ENCODE measurements at places on chromosomes 6 and 20. TPM values are rescaled to one million over a fixed set of nuclear protein-coding genes. Genes with fewer than 3 reads are reported as not detected.

Gene HLA-DQB1
- total RNA-seq: 4.5 TPM

Gene HSPA1L
- 1.7 TPM for total RNA-seq

Gene NKX2-4
- not detected for total RNA-seq

Gene RIPK1
- 19.4 TPM for total RNA-seq

Gene INSM1
- total RNA-seq: not detected

Gene TINAG
- 2.2 TPM for total RNA-seq

Gene TCP1
- 165 TPM for total RNA-seq

Gene PSORS1C2
- total RNA-seq: not detected

- DNase-seq: peak; percentile 51
These were observed 14.1 kb upstream of the FRMD1 start for GRCh38 chr6:168093071-168093505.

GRCh38 chr6:74534465-74535211 is 671.2 kb downstream of the COL12A1 start:
- DNase-seq: peak; percentile 88

GRCh38 chr6:118908441-118908840 is 14.5 kb downstream of the ASF1A start:
- DNase-seq: no peak

- DNase-seq: no peak
These were observed 18.6 kb downstream of the PRKN start for GRCh38 chr6:162708971-162709370.

GRCh38 chr20:1900321-1900801 is 5.2 kb downstream of the SIRPA start:
- peak; percentile 35 for DNase-seq

- DNase-seq: no peak
These were observed 165.4 kb downstream of the OGFRL1 start for GRCh38 chr6:71454056-71454455.

DNA sequence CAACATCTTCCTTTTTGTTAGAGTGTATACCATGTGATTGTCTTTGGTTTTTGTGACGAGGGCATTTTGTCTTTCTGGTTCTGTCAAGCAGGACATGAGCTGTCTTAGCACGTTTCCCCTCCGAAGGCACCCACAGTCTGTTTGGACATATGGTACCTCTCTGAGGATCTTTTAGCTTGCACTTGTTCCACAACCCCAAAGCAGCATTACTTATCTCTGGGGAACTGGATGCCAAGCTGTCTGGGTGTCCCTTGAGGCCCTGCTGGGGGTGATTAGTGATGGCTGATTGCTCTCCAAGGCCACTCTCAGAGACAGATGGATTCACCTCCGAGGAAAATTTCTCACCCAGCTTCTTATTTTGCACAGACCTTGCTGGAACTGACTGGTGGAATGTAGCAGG is 445.0 kb upstream of the CHD6 start:
- DNase-seq: no peak

DNA sequence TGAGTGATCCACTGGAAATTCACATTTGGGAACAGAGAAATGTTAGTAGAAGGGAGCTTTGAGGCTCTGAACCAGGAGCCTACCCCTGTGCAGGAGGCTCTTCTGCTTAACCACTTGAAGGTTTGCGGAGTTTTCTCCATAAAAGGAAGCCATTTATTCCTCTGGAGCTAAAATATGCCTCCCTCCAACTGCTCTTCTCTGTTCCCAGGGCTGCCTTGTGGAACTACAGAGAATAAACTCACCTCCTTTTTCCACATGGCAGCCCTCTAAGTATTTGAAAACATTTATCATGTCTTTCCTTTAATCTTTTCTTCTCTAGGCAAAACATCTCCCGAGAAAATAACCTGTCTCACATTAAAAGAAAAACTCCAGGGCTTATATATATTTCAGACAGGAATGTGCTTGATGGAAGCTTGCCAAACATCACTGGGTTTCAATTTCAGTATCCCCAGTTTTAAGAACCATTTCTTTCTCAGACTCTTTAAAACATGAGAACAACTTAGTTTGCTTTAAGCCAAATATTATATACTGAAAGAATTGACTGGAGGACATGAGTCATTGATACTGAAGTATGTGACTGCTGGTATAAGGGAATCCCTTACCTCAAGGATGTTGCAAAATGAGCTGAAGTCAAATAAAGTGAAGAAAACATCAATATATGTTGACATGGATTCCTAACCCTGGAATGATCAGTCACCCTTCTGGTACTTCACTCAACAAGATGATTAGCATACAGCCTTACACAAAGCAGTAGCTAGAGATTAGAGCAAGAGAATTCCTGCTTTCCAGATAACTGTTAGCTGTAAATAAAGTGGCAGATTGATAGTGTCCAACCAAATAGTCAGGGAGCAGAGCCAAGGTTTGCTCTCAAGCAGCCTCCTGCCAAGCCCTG is 74.0 kb downstream of the ZBTB2 start:
- DNase-seq: no peak

- no peak for DNase-seq
These were observed 76.8 kb upstream of the SYNDIG1 start for GRCh38 chr20:24392612-24393011.

- no peak for DNase-seq
These were observed 59.4 kb downstream of the INSM1 start for GRCh38 chr20:20427227-20427864.

DNA sequence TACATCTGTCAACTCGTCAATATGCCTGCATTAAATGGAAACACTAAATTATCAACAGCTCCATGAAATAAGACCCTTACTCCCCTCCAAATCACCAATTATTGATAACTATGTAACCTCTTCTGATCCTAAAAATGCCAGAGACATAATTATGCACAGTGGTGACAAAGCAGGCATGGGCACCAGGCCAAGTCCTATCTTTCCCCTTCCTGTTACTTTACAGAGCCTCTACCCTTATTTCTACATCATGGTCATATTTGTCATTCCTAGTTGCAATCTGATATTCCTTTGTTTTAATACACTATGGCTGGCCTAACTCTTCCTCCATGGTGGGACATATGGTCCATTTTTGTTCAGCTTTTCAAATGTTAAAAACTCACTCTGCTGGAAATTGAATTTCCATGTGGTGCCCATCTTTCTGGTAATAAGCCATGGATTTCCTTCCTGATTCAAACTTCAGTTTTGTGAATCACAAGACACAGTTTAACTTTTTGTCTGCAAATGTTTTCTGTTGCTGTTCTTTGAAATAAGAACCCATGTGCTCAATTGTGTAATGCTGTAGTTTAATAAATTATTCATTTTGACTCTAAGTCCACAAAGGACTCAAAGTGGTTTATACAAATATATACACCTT is 41.8 kb upstream of the ARFGEF2 start:
- no peak for DNase-seq

GRCh38 chr6:63643862-63644261 is 8.3 kb downstream of the PHF3 start:
- DNase-seq: no peak

GRCh38 chr20:47686545-47686944 is 98.7 kb downstream of the SULF2 start:
- peak; percentile 51 for DNase-seq

Measured in stomach (tissue), 19 donors.